Occipital lobe (tissue), 3 donors: ENCODE measurements at places on chromosomes 2 and 18. TPM values are rescaled to one million over a fixed set of nuclear protein-coding genes. Genes with fewer than 3 reads are reported as not detected.

- no peak for DNase-seq
Measured at GRCh38 chr2:23673830-23674679, 252.9 kb downstream of the ATAD2B start.

CDH7 gene
- total RNA-seq, result 2.3 TPM

MOCOS gene
- total RNA-seq, result 0.16 TPM

VWC2L gene
- total RNA-seq, result 20.9 TPM

DNA sequence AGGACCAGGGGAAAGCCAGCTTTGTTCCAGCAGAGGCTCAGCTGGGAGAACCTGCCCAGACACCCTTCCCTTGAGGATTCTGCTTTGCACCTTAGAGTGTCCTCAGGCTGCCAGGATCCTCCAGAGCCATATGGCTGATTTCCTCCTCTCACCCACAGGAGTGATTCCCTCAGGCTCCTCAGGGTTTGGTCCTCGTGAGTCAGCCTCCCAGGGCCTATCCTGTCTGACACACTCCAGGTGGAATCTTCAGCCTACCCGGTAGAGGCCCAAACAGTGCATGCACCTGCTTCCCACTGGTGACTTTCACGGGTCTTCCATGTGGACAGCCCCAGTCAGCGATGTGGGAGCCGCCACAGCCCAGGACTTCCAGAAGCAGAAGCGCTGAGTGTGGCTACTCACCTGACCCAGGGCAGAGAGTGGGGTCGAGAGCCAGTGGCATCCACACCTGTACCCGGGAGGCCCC is 73.3 kb downstream of the TFCP2L1 start:
- DNase-seq, result no peak

GRCh38 chr2:236752096-236752495 is 182.5 kb downstream of the ACKR3 start:
- DNase-seq, result no peak

DNA sequence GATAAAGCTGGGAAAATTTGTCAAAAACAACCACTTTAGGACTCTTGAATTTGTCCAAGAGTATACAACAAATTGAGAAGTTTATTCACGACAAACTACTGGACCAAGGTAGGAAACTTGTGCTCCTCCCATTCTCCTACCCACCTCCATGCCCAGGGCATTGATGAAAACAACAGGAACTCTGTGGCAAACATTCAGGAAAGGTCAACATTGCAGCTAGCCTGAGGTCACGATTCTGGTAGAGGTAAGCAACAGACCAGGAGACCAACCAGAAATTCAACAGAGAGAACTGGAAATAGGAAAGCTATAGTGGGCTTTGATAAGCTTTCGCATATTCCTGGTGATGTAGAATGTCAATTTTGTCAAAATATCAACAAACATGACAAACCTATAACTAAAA is 209.1 kb upstream of the CTAGE1 start:
- DNase-seq, result no peak

CNRIP1 gene
- 74.2 TPM for total RNA-seq

- no peak for DNase-seq
Measured at GRCh38 chr2:101396316-101396717, 9.0 kb upstream of the CREG2 start.

CD207 gene
- total RNA-seq, result not detected

GRCh38 chr2:207655000-207655399 is 29.8 kb upstream of the METTL21A start:
- DNase-seq, result no peak

DNA sequence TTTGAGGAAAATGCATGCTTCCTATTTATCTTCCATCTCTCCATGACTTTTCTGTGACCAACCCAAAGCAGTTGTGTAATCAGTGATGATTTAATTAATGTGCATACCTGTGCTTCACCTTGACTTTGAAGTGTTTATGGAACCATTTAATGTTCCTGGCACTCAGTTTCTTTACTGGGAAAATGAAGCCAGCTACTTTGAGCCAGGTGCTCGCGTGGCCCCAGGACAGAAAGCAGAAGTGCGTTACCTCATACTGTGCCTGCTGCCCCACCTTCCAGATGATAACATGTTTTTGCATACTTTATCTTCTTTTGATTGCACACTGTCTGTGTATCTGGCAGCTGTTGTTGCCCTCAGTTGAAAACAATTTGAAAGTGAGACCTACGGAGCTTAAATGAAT is 61.3 kb downstream of the PMAIP1 start:
- no peak for DNase-seq

ATP8B1 gene
- total RNA-seq, result 2.5 TPM

IHH gene
- 0.16 TPM for total RNA-seq

- no peak for DNase-seq
Measured at GRCh38 chr2:12844511-12844910, 127.8 kb downstream of the TRIB2 start.
